Stimulated activated CD8-positive, alpha-beta memory T cell treated with anti-CD3 and anti-CD28 coated beads, Interleukin-4, amount 100 ng/mL, for 1 hour (primary cell): ENCODE measurements at places on chromosomes 4 and X.
A peak's percentile ranks its signal among the peaks of the same experiment; 100 is the strongest.

DNA sequence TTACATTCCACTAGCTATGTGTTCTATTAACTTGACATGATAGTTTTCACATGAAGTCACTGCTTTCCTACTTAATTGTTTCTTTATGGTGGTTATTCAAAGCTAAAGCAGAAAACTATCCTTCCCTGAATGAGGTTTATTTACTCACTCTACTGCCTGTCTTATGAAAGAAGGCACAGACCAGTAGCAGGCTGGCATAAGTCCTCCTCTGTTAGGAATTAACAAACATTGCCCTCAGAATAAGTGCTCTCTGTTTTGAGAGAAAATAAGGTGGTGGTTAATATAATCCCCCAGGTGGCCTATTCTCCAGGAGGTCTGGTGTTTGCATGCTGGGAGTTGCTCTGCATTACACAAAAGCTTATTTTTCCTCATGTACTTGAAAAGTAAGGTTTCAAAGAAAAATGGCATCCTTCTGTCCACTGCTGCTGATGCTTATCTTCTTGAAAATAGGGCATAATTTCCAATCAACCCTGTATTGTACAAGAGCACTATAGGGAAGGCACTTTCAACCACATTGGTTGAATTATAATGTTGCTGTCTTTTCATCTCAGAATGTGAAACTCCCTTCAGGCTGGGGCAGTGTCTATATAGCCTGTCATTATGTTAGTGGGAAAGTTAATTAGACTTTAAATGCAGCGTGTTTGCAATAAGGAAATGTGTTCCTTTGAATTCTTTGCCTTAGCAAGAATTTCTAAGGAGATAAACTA is 119.7 kb upstream of the TBC1D9 start:
- DNase-seq, result no peak

GRCh38 chr4:106607558-106607957 is 239.0 kb upstream of the GIMD1 start:
- no peak for DNase-seq

GRCh38 chr4:162456106-162456505 is 292.3 kb upstream of the FSTL5 start:
- no peak for DNase-seq

DNA sequence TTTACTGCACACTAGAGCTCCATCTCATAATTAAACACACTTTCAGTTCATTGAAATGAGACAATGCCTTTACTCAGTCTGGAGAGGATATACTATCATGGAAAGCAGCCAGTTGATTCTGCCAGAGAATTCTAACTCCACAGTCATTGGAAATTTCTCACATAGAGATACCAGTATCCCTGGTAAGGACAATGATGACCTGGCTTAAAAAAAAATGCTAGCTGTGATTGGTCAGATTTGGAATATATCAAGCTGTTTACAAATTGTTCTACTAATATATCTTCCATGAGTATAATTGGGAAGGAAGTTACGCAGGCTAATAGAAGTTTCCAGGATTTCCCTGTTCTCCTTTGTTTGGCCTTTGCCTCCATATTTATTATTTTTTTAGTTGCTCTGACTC is 34.5 kb upstream of the TLL1 start:
- no peak for DNase-seq

GRCh38 chrX:10519278-10519677 is 101.1 kb downstream of the MID1 start:
- DNase-seq, result no peak

DNA sequence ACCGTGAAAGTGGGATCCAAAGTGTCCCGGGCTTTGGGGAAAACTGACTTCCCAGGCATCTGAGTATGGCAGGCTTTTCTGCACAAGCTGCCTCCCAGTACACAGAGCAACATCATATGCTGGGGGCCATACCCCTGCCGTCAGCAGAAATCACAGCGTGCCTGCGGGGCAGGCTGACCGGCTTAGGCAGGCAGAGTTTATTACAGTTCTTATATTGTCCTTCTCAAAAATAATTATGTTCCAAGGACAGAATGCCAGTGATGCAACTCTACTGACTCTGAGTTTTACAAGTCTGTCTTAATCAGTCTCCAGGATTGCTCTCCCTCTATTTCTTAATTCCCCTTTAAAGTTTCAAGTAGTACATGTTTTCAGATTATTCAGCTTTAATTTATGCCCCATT is 37.0 kb downstream of the IL21 start:
- no peak for DNase-seq

GRCh38 chr4:102586644-102587021 is 85.5 kb downstream of the NFKB1 start:
- DNase-seq, result no peak

- DNase-seq, result no peak
Observed at GRCh38 chrX:95950679-95951078, 734.0 kb upstream of the DIAPH2 start.

DNA sequence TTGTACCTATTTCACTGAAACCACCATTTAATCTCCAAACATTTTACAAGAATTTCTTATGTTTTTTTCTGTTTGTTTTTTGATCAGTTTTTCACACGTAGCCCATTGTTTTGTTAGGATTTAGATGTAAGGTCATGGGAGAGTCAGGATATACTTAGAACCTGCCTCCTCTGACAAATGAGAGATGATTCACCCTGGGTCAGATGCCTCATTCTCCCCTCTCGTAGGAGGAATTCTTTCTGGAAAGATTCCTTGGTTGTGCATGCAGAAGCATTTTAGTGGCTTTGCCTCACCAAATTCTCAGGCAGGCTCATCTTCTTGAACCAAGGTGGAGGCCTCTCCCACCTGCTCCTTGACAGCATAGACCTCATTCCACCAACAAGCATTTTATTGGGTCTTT is 599.3 kb downstream of the SPRY1 start:
- DNase-seq, result no peak

- DNase-seq, result no peak
Observed at GRCh38 chr4:168637872-168638756, 141.3 kb downstream of the PALLD start.

GRCh38 chr4:118034053-118034785 is at the start of gene NDST3:
TSS of gene NDST3 (plus strand) at chr4:118034486. CDS start at chr4:118053911, 19,425 bp downstream.
- DNase-seq, result no peak

DNA sequence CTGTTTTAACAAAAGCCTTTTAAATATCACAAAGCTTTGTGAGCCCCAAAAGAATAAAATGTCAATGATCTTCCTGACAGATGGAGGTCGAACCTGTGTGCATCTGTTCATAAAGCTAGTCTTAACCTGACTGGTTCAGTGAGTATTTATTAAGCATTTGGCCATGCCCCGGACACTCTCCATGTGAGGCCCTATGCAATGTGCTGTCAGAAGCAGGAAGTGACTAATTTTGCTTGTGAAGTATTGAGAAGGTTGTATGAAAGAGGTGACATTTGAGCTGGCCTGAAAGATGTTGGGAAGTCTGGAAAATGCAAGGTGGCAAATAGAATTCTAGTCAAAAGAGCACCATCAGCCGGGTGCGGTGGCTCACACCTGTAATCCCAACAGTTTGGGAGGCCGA is 171.4 kb downstream of the MSL3 start:
- DNase-seq, result no peak

- DNase-seq, result no peak
Observed at GRCh38 chr4:153603258-153603657, 80.8 kb upstream of the TLR2 start.

- no peak for DNase-seq
Observed at GRCh38 chr4:113496698-113497097, 264.8 kb downstream of the CAMK2D start.

- DNase-seq, result no peak
Observed at GRCh38 chrX:9498236-9498635, 33.4 kb downstream of the TBL1X start.

DNA sequence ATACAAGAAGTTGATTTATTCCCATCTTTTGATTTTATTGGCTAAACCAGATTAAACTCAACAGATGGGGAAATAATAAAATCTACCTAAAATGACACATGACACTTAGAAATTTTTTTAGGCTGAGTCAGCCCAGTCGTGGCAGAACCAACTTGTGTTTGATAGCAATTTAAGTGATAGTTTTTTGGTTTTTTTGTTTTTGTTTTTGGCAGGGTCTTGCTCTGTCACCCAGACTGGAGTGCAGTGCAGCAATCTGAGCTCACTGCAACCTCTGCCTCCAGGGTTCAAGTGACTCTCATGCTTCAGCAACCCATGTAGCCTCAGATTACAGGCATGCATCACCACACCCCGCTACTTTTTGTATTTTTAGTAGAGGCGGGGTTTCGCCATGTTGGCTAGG is 370.3 kb upstream of the NOCT start:
- no peak for DNase-seq

DNA sequence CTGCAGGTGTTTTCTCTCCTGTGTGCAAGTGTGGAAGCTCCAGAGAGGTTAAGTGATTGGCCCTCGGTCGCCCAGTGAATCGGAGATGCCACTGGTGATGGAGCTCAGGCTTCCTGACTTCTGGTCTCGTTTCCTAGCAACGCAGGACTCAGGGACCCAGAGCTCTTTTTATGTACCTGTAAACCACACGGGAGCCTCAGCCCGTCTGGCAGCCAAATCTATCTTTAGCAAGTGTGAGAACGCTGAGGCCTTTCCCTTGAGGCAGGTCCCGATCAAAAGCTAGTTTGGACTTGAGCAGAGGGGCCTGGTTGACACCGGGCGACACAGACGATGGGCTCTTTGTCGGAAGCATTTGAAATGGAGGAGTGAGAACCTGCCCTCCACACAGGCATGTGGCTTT is 116.8 kb downstream of the SORCS2 start:
- no peak for DNase-seq

GRCh38 chr4:77433418-77433733 is 172.2 kb upstream of the CXCL13 start:
- no peak for DNase-seq

GRCh38 chrX:153674219-153674851 is 722 bp upstream of the PNCK start:
- DNase-seq, result no peak

DNA sequence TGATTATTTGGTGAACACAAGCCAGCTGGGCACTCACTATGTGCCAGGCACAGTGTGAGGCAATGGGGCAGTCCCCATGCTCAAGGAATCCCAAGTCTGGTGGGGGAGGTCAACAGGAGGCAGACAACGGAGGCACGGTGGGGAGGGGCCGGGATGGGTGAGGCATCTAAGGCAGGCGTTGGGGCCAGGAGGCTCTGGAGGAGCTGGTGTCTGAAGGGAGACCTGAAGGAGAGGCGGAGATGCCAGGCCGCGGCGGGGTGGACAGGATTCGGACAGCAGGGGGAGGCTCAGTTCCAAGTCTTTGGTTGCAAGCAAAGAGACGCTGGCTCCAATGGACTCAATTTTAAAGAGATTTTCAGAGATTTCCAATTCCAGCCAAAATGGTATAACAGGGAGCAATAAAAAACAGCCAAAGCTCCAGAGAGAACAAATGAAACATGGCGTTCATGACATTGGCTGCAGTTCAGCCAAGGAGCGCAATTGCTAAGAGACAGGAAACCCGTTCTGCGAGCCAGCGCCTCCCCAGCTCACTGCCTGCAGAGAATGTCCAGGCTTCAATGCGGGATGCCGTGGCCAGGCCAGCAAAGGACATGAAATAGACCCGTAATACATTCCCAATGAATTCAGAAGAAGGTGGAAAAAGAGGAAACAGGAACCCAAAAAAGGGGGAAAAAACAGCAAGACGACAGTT is 105.2 kb upstream of the LRPAP1 start:
- DNase-seq, result no peak

DNA sequence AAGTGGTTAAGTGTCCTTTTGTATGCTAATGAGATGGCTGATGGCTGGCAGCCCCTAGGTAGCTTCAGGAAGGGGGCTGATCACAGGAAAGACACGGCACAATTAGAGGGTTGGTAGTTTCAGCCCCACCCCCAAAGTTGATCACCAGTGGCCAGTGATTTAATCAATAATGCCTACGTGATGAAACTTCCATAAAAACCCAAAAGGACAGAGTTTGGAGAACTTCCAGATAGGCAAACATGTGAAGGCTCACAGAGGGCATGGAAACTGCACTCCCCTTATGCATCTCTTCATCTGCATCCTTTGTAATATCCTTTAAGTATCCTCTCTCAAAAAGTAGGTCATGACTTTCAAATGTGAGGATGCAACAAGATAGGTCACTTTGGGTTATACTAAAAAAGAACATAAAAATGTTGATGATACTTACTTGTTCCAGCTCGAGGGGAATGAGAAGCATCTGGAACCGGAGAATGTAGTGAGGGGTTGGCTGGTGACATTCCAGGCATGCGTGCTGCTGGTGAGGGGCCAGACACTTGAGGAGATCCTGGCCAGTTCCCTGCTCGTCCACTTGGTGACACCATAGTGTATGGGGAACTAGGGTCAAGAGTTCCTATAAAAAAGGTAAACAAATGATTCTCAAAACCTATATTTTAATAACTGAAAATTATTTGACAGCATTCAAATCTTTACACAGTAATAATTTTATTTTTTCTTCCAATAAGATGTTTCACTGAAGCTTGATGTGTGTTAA is 16.7 kb upstream of the CXorf38 start:
- no peak for DNase-seq

GRCh38 chrX:1391370-1391706 is 575 bp downstream of the SLC25A6 start:
- peak; percentile 80 for DNase-seq

- DNase-seq, result no peak
Observed at GRCh38 chrX:30572004-30572403, 5.6 kb downstream of the TASL start.

GRCh38 chrX:24357106-24357505 is 3.3 kb upstream of the SUPT20HL1 start:
- DNase-seq, result no peak

DNA sequence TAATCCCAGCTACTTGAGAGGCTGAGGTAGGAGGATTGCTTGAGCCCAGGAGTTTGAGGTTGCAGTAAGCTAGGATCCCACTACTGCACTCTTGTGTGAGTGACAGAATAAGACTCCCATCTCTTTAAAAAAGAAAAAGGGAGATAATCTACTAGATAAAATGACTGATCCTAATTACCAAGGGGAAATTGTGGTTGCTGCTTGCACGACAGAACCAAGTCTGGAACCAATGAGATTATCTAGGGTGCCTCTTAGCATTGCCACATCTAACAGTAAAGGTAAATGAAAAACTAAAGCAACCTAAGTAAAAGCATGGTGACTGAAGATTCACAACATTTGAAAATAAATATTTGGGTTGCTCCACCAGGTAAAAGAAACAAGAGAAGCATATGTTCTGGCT is 185.1 kb downstream of the PDHA2 start:
- DNase-seq, result no peak

DNA sequence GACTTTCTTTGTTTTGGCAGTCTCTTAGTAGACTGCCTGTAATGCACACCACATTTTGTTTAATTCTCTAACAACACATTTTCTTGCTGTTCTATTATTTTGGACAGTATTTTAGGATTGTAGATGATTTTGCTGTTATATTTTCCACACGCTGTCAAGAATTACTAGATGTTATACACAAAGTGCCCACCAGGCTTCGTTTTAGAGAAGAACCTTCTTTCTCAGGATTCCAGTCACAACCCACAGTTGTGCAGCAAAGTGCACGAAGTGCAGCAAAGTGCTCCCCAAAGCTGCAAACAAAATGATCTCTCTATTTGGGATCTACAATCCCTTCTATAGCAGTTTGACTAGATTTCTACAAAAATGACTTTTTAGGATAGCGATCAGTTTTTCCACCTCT is 2.4 kb downstream of the ZNF141 start:
- no peak for DNase-seq
